Small intestine (tissue), 16 donors: ENCODE measurements at places on chromosomes 2 and 18.
A peak's percentile ranks its signal among the peaks of the same experiment; 100 is the strongest.

- no peaks in the 10 kb centered on the region for H3K27me3 ChIP-seq
- peak overlapping the region; percentile 17 for H3K27ac ChIP-seq
- H3K4me1 ChIP-seq = peaks cover 3% of the 10 kb centered on the region
- no peak overlapping the region for H3K4me3 ChIP-seq
- H3K36me3 ChIP-seq = peaks cover 30% of the 10 kb centered on the region
Measured at GRCh38 chr2:3578987-3579386, 3.9 kb downstream of the RPS7 start.

DNA sequence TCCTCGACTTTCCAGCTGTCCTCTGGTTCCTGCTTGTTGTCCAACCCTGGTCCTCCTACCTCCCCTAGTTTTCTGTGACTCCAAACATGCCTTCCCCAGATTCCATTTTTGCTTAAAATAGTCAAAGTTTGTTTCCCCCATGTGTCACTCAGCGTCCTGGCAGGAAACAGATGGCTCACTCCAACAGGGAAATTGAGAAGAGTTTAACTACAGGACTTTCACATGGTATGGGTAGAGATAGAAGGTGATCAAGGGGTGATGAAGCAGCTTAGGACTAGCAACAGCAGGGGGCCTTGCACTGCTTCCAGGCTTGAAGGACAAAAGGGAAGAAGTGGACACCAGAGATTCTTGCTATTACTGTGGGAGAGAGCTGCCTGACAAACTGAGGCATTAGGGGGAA, 6.1 kb upstream of the CUL3 start:
- H3K27me3 ChIP-seq = no peaks in the 10 kb centered on the region
- no peak overlapping the region for H3K4me3 ChIP-seq

DNA sequence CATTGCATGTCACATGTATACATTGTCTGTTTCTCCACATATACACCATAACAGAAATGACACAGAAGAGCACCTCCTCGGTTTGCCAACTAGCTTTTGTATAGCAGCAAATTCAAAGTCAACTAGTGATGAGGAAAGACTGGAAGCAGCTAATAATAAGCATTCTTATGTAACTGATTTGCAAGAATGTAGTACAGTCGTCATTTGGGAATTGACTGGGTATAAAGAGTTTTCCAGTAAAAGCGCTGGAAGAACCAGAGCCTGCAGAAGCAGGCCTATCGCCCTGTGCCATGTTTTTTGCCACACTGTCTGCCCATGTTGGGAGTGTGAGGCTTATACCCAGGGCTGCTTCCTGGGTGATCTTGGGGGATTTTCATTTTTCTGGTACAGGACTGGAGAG, 310.6 kb downstream of the GBX2 start:
- no peak overlapping the region for H3K4me3 ChIP-seq
- H3K36me3 ChIP-seq = no peaks in the 10 kb centered on the region
- no peaks in the 10 kb centered on the region for H3K27me3 ChIP-seq
- no peaks in the 10 kb centered on the region for H3K4me1 ChIP-seq

- H3K27ac ChIP-seq = no peak overlapping the region
- no peaks in the 10 kb centered on the region for H3K27me3 ChIP-seq
- H3K4me3 ChIP-seq = no peak overlapping the region
- no peaks in the 10 kb centered on the region for H3K4me1 ChIP-seq
- no peaks in the 10 kb centered on the region for H3K36me3 ChIP-seq
Measured at GRCh38 chr2:37652199-37652640, 19.2 kb downstream of the CDC42EP3 start.

DNA sequence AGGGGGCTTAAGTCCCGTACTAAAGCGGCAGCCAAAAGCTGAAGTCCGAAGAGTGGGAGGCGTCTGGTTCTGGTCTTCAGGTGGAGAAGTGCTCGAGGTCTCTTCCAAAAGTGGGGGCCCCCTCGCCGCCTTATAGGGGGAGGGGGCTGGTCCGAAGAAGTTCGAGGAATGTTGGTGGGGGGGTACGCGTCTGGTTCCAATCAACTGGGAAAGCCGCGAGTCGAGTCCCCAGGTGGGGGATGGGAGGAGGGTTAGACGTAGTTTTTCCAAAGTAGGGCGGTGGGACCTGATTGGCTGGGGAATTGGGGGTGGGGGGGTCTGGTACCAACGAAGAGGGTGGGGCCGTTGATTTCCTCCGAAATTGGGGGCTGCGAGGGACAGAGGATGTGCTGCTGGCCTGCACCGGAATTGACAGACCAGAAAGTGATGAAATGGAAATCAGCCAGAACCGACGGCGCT, 594 bp downstream of the ITM2C start:
- peak overlapping the region; percentile 34 for H3K27ac ChIP-seq
- H3K4me3 ChIP-seq = peak overlapping the region; percentile 88
- H3K36me3 ChIP-seq = peaks cover 37% of the 10 kb centered on the region
- DNase-seq = no peak
- H3K4me1 ChIP-seq = peaks cover 48% of the 10 kb centered on the region

- H3K36me3 ChIP-seq = peaks cover 92% of the 10 kb centered on the region
- DNase-seq = no peak
- H3K4me3 ChIP-seq = no peak overlapping the region
- H3K27ac ChIP-seq = no peak overlapping the region
- no peaks in the 10 kb centered on the region for H3K27me3 ChIP-seq
Measured at GRCh38 chr2:25240636-25241035, 72.3 kb upstream of the POMC start.

GRCh38 chr2:25276569-25277465, 64.9 kb downstream of the DNMT3A start:
- H3K36me3 ChIP-seq = no peaks in the 10 kb centered on the region
- DNase-seq = peak; percentile 44
- H3K27ac ChIP-seq = peak overlapping the region; percentile 70
- H3K4me3 ChIP-seq = peak overlapping the region; percentile 41

DNA sequence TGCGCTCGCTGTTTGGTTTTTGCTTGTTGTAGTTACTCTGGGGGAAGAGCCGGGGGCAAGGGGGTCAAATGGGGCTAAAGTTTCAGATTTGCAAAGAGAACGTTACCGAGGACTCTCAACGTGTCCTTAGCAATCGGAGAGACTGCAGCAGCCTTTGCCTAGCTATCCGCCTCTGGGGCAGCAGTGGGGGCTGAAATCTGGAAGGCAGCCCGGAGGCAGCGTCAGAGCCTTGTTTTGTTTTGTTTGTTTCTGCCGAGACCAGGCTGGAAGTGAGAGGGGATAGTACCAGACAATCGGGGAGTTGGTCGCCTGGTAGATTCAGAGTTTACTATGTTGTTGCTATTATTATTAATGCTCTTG, 1.2 kb downstream of the CDH20 start:
- no peak overlapping the region for H3K4me3 ChIP-seq
- H3K27ac ChIP-seq = no peak overlapping the region
- peaks cover 4% of the 10 kb centered on the region for H3K27me3 ChIP-seq
- H3K4me1 ChIP-seq = no peaks in the 10 kb centered on the region
- no peak for DNase-seq

DNA sequence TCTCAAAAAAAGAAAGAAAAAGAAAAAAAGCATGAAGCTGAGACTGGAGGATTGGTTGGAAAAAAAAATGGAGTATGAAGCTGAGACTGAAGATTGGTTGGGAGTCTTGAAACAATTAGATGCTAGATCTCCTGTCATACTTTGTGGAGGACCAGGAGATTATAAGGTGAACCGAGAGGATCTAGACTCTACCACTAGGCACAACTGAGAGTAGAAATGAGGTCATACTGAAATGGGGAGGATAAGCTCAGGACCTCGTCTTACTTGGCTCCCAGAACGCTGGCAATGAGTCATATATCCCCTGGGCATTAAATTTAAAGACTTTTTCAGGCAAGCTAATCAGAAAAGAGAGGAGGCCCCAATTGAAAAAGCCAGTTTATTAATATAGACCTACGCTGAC, 3.3 kb upstream of the ORC2 start:
- H3K27ac ChIP-seq = no peak overlapping the region
- no peak for DNase-seq
- peaks cover 4% of the 10 kb centered on the region for H3K4me1 ChIP-seq
- no peak overlapping the region for H3K4me3 ChIP-seq
- H3K36me3 ChIP-seq = no peaks in the 10 kb centered on the region
- H3K27me3 ChIP-seq = no peaks in the 10 kb centered on the region

DNA sequence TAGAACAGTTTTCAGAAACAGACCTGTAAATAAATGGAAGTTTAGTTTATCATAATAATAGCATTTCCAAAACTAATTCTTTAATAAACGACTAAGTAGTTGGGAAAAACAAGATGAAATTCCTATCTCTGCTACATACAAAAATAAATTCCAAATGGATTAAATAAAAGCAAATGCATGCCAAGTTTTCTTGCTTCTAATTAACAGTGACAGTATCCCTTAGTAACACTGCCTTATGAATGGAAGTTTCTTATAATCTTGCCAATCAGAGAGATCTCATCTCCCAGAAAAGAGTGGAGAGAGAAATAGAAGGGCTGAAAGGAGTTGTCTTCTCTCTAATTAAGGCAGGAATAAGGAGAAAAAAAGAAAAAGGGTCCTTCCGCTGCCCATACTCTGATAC, 133.9 kb downstream of the GFPT1 start:
- H3K4me1 ChIP-seq = no peaks in the 10 kb centered on the region
- H3K27ac ChIP-seq = no peak overlapping the region
- no peak for DNase-seq
- H3K4me3 ChIP-seq = no peak overlapping the region
- H3K36me3 ChIP-seq = no peaks in the 10 kb centered on the region

- H3K4me3 ChIP-seq = no peak overlapping the region
- no peaks in the 10 kb centered on the region for H3K4me1 ChIP-seq
- H3K27me3 ChIP-seq = peaks cover 5% of the 10 kb centered on the region
- no peak for DNase-seq
- H3K36me3 ChIP-seq = no peaks in the 10 kb centered on the region
- H3K27ac ChIP-seq = no peak overlapping the region
Measured at GRCh38 chr2:10947446-10948187, 35.9 kb downstream of the KCNF1 start.

DNA sequence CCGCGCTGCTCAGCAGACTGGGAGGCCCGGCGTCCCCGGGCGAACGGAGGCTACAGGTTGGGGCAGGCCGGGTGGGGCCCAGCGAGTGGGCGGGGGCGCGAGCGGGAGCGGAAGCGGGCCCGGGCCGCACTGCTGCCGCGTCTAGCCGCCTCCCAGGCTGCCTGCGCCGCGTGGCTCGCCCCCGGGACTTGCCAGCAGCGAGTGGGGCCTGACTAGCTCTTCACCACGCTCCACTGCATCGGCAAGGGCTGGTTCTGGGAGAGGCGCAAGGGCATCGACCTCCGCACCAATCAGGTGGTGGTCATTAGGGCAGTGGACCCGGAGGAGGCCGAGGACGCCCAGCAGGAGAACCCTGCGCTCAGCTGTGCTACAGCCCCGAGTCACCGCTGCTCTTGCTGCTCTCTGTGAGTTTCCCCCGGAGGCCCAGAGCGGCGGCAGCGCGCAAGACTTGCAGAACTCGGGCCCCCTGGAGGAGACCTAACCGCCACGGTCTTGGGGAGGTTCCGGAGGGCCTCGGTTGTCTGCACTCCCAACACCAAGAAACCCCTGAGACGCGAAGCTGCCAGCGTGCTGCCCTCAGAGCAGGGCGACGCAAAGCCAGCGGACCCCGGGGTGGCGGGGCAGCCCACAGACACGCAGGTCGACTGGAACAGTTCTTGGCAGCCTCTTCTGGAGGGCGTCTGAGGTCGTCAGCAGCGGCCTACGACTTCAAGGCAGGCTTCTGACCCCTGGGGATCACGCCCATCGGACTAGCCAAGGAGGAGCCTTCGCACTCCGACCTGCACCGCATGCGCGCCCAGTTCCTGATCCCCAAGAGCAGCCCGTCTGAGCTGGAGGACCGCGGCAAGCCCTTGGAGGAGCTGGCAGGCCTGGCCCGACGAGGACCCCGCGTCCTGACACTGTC, 27.2 kb upstream of the PTPN2 start:
- H3K4me1 ChIP-seq = no peaks in the 10 kb centered on the region
- peak overlapping the region; percentile 38 for H3K4me3 ChIP-seq
- H3K36me3 ChIP-seq = no peaks in the 10 kb centered on the region
- peak; percentile 70 for DNase-seq
- H3K27me3 ChIP-seq = no peaks in the 10 kb centered on the region

DNA sequence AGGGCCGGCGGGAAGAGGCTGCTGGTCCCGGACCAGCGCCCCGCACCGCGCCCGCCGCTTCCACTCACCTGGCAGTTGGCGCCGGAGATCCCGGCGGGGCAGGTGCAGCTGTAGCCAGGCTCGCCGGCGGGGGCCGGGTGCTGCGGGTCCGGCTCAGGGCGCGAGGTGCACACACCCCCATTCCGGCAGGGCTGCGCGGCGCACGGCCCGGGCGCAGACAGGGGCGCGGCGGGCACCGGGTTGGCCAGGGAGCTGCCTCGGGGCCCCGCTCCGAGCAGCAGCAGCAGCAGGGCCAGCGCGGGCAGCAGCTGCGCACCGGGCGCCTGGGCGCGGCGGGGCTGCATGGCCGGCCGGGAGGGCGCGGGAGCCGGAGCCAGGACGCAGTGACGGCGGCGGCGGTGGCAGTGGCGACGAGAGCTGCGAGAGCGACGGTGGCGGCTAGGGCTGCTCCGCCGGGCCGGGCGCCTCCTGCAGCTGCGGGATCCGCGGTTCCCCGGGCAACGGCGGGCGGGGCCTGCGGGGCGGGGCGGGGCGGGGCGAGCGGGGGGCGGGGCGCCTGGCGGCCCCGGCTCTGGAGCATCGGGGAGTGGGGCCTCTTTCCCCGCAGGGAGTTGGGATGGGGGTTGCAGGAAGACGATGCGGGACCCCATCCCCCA, at the start of gene DNER:
Gene DNER (minus strand): TSS at position 476 of the 656 bp plus-strand sequence. CDS start 132 bp downstream, at position 344.
- no peak within 1 kb of the TSS for H3K27ac ChIP-seq
- no peaks in the 10 kb centered on the region for H3K36me3 ChIP-seq
- H3K27me3 ChIP-seq = peaks cover 31% of the 10 kb centered on the region
- H3K4me1 ChIP-seq = no peaks in the 10 kb centered on the region
- H3K4me3 ChIP-seq = peak within 1 kb of the TSS; percentile 62

- H3K4me3 ChIP-seq = no peak overlapping the region
- H3K27me3 ChIP-seq = no peaks in the 10 kb centered on the region
- H3K27ac ChIP-seq = no peak overlapping the region
- DNase-seq = no peak
Measured at GRCh38 chr2:205540036-205540435, 142.3 kb upstream of the NRP2 start.

- peak; percentile 12 for DNase-seq
- no peaks in the 10 kb centered on the region for H3K4me1 ChIP-seq
- H3K36me3 ChIP-seq = peaks cover 2% of the 10 kb centered on the region
- H3K27me3 ChIP-seq = no peaks in the 10 kb centered on the region
Measured at GRCh38 chr2:112020561-112020960, 34.5 kb upstream of the TMEM87B start.

GRCh38 chr2:81876624-81877023, 1572.1 kb upstream of the LRRTM1 start:
- no peaks in the 10 kb centered on the region for H3K27me3 ChIP-seq
- H3K27ac ChIP-seq = no peak overlapping the region
- H3K4me1 ChIP-seq = no peaks in the 10 kb centered on the region
- DNase-seq = no peak
- no peaks in the 10 kb centered on the region for H3K36me3 ChIP-seq
- no peak overlapping the region for H3K4me3 ChIP-seq

GRCh38 chr2:229388731-229389130, 117.6 kb upstream of the PID1 start:
- H3K27ac ChIP-seq = no peak overlapping the region
- no peak for DNase-seq
- no peak overlapping the region for H3K4me3 ChIP-seq

GRCh38 chr2:203705178-203705577, 1.3 kb upstream of the CD28 start:
- no peaks in the 10 kb centered on the region for H3K36me3 ChIP-seq
- no peaks in the 10 kb centered on the region for H3K27me3 ChIP-seq
- DNase-seq = no peak
